Activated CD4-positive, alpha-beta memory T cell treated with anti-CD3 and anti-CD28 coated beads for 36 hours (primary cell): ENCODE measurements at places on chromosomes 6 and 20. TPM values are rescaled to one million over a fixed set of nuclear protein-coding genes. Genes with fewer than 3 reads are reported as not detected.

GRCh38 chr6:118786596-118787453, 107.1 kb upstream of the ASF1A start:
- no peak overlapping the region for H3K27ac ChIP-seq
- H3K27me3 ChIP-seq, result no peaks in the 10 kb centered on the region
- no peak for DNase-seq
- peaks cover 28% of the 10 kb centered on the region for H3K4me1 ChIP-seq
- H3K4me3 ChIP-seq, result no peak overlapping the region

DNA sequence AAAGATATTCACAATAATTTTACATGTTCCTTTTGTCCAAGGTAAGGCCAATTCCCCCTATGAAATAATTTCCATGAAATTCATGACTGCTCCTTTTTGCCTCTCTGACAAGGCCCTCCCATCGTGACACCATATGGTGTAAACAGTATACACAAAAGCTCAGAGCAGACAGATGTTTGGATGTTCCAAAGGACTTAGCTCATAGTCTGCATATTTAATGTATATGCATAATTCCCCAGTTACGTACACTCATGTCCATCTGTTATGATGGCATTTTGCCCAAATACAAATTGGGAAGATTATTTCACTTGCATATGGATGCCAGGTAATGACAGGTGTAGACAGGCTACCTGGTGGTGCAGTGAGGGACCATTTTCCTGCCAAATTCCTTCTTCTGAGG, 376.5 kb downstream of the KHDRBS2 start:
- H3K36me3 ChIP-seq, result no peaks in the 10 kb centered on the region
- H3K4me3 ChIP-seq, result no peak overlapping the region
- H3K27ac ChIP-seq, result no peak overlapping the region

DNA sequence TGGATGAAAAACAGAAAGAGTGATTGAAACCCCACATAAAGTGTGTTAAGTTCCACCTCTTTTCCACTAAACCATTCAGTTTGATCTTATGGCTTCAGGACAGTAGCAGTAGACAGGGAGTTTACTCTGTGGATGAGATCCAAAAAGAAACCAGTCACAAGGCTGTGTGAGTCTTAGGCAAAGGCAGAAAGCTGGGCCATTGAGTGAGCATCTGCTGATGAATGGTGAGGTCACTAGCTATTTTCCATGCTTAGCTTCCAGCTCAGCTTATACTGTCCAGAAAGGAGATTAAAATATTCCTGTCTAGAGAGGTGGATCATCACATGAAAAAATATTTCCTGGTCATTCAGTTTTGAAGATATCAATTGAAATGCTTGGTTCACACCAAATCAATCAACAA, 1643.9 kb downstream of the HACE1 start:
- H3K36me3 ChIP-seq, result no peaks in the 10 kb centered on the region
- no peaks in the 10 kb centered on the region for H3K4me1 ChIP-seq
- no peaks in the 10 kb centered on the region for H3K27me3 ChIP-seq
- H3K27ac ChIP-seq, result no peak overlapping the region

DNA sequence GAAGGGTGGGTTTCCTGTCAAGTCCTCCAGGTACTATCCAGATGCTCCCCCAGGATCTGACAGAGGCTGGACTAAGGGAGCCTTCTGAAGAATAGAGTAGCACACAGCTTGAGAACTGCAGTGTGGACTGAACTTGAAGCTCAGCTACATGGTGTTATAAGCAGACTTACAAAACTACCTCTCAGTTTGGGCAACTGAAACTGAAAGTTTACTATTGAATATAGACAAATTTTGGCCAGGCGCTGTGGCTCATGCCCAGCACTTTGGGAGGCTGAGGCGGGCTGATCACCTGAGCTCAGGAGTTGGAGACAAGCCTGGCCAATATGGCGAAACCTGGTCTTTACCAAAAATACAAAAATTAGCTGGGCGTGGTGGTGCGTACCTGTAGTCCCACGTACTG, 348.5 kb downstream of the PLCB1 start:
- DNase-seq, result no peak
- no peak overlapping the region for H3K4me3 ChIP-seq
- no peaks in the 10 kb centered on the region for H3K27me3 ChIP-seq
- H3K4me1 ChIP-seq, result no peaks in the 10 kb centered on the region

- H3K4me3 ChIP-seq, result no peak overlapping the region
- H3K36me3 ChIP-seq, result no peaks in the 10 kb centered on the region
- no peak for DNase-seq
- H3K4me1 ChIP-seq, result no peaks in the 10 kb centered on the region
- H3K27ac ChIP-seq, result no peak overlapping the region
Observed at GRCh38 chr6:46676604-46677313, 10.9 kb upstream of the TDRD6 start.

DNA sequence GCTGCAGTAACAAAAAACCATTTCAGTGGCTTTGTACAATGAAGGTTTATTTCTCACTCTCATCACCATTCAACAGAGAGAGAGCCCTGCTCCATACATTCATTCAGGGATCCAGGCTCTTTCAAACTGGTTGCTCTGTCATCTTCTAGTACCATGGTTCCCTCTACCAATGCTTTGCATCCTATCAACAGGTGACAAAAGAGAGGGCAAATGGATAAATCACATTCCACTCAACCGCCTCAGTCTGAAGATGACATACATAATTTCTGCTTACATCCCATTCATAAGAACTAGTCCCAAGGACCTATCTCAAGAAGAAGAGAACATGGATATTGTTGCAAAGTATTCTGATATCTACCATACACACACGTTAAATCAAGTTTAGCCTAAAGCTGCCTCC, 51.6 kb downstream of the IYD start:
- H3K4me1 ChIP-seq, result peaks cover 30% of the 10 kb centered on the region
- H3K36me3 ChIP-seq, result no peaks in the 10 kb centered on the region
- DNase-seq, result no peak
- no peak overlapping the region for H3K27ac ChIP-seq
- no peak overlapping the region for H3K4me3 ChIP-seq

DNA sequence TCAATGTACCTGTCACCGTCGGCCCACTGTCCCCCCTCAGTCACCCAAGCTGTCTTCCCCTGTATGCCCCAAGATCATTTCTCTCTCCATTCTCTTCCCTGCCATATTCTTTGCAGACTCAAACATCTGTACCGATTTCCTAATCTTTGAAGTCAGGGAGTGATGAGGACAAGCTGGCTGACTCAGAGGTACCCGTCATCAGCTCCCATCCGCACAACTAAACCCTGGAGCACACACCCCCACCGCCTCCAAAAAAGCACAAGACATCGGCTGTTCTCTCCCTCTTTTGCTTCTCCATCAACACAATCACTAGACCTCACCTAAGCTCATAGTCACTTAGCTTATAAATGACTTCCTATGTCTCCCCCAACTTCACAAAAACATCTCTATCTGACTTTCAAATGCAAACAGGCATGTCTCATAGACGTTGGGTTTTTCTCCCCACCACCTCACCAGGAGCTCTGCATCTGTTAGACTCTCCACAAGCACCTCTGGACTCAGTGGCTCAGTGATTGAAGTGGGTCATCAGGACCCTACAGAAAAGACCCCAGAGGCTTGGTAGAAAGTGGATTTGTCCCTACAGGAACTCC, 11.5 kb upstream of the NFATC2 start:
- H3K36me3 ChIP-seq, result no peaks in the 10 kb centered on the region
- H3K27me3 ChIP-seq, result peaks cover 23% of the 10 kb centered on the region
- H3K27ac ChIP-seq, result no peak overlapping the region
- no peak for DNase-seq

DNA sequence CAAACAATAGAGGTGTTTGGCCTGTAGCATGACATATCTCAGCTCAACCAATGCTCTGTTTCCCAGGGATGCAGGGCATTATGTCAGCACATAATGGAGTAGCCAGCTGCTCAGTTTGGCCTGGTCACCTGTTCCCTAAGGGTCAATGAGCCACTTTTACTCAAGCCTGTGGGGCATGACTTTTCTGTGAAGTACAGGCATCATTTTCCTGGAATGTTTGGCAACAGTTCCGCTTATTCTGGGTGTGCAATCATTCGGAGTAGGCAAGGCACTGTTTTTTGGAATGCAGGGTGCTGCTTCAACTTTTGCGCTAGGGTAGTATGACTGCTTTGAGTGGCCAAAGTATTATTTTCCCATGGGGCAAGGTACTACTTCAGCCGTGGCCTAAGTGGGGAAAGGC, 665.4 kb downstream of the EPHA7 start:
- no peak overlapping the region for H3K27ac ChIP-seq
- no peaks in the 10 kb centered on the region for H3K36me3 ChIP-seq
- H3K27me3 ChIP-seq, result no peaks in the 10 kb centered on the region
- no peaks in the 10 kb centered on the region for H3K4me1 ChIP-seq

GRCh38 chr6:7758456-7758855, 32.6 kb downstream of the BMP6 start:
- H3K4me3 ChIP-seq, result no peak overlapping the region
- DNase-seq, result no peak
- H3K27ac ChIP-seq, result no peak overlapping the region
- H3K27me3 ChIP-seq, result peaks cover 13% of the 10 kb centered on the region
- no peaks in the 10 kb centered on the region for H3K36me3 ChIP-seq

DNA sequence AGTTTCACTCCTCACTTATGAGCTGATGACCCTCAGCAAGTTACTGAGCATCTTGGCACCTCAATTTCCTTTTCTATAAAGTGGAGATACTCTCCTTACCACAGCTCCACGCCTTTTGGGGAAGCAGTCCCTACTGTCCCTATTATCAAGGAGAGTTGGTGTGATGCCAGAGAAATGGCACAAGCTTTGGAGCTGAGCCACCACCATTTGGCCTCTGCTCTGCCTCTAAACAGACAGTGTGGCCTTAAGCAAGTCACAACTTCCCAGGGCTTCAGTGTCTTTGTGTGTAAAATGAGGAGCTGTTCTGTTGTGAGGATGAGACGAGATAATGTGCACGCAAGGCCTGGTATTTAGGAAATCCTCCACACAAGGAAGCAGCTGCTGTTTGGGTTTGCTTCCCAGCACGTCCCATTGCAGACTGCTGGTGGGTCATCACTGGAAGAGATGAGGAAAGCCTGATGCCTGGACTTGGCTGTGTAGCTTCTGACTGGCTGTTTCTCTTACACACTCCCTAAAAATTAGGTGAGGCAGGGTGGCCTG, 18.5 kb downstream of the NSFL1C start:
- no peaks in the 10 kb centered on the region for H3K27me3 ChIP-seq
- DNase-seq, result no peak
- H3K4me3 ChIP-seq, result no peak overlapping the region
- H3K36me3 ChIP-seq, result peaks cover 41% of the 10 kb centered on the region
- no peaks in the 10 kb centered on the region for H3K4me1 ChIP-seq
- no peak overlapping the region for H3K27ac ChIP-seq

- no peak overlapping the region for H3K27ac ChIP-seq
- no peaks in the 10 kb centered on the region for H3K27me3 ChIP-seq
- H3K4me3 ChIP-seq, result no peak overlapping the region
- no peak for DNase-seq
- H3K36me3 ChIP-seq, result no peaks in the 10 kb centered on the region
- H3K4me1 ChIP-seq, result peaks cover 10% of the 10 kb centered on the region
Observed at GRCh38 chr20:25586877-25587276, 1.5 kb upstream of the NINL start.

RHAG gene
- total RNA-seq, result not detected

ME1 gene
- 0.36 TPM for total RNA-seq

SIM1 gene
- not detected for total RNA-seq

RBL1 gene
- total RNA-seq, result 41.6 TPM
